ENCODE measurements at places on chromosomes 12 and 14.

DNA sequence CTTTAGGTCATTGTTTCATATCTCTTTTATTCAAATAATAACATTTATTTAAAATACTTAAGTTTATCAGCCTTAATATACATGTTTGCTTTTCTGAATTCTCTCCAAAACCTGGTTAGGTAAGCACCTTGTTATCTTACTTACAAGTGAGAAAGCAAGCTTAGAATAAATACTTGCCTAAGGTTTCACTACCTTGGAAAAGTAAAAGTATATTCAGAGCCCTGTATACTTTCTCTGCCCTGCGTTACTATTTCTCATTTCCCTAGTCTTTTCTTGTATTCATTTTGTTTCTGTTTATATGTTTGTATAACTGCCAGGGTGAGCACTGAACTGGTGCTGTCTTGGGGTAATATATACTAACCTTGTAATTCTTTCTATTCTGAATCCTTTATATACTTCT lies 21.5 kb downstream of the METAP2 start:
- DNase-seq: no peak

DNA sequence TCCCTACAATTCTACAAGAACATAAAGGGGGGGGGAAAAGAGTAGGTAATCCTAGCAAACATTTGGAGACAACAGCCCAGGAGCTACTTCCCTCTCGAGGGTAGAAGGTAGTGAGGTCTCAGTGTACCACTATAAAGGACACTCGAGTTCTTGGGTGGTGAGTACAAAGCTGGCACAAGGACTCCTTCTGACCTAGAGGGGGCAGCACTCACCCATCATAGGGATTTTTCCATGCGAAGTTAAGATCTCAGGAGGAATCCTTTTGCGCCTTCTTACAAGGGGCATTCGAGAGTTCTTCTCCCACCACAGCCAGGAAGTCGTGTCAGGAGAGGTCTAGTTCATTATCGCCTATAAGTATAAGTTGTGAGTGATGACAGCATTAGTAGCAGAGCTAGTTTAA lies 200.2 kb upstream of the RBM19 start:
- no peak for DNase-seq

DNA sequence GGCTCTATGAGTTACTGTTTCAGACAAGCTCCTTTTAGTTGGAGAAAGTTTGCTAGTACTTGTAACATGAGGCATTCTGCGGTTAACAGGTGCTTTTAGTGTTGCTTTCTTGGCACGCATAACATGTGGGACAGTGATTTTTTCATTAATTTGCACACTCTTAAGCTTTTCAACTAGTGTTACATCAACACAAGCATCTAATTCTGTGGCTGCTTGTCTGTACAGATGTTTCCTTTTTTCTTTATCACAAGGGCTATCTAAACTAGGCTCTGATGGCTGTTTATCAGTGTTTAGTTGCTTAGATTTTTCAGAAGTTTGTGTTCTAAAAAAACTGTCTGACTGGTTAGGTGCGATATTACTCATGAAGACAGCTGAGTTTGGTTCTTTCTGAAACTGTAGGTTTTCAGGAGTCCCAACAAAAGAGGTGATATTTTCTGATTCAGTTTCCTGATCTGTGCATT lies 120.1 kb downstream of the RALGAPA1 start:
- no peak for DNase-seq

DNA sequence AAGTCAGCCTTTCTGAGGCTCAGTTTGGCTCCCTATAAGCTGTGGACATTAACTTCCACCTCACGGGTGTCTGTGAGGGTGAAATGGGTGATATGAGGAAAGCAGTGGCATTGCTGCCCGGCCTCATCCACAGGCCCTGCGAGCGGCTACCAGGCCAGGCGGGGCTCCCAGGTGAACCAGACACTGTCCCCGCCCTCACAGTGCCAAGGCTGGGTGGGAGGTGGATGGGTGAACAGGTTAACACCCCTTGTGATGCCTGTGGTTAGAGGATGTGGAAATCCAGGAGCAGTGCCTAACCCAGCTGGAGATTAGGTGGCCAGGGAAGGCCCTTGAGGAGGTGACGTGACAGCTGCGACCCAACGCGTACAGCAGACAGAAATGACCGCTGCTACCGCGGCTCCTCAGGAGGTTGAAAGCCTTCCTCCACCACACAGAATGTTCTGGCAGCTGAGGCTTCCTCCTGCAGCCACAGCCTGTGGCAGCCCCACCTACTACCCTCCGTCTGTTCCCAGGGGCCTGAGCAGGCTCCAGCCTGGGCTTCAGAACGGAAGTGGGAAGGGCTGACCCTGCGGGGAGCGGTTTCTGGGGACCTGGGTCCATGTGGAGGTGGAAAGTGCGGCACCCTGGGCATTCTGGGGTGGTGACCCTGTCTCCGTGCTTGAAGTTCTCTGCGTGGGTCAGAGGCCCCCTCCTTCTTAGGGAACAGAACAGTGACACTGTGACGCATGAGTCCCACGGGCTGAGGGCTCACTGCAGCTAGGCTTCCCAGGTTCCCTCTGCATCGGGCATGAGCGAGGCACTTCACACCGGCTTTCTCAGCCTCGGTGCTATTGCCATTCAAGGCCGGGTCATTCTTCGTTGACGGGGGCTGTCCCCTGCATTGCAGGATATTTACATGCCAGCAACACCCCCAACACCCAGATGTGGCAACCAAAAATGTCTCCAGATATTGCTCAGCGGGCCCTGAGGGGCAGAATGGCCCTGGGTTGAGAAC lies 9.7 kb downstream of the MMAB start:
- no peak for DNase-seq

DNA sequence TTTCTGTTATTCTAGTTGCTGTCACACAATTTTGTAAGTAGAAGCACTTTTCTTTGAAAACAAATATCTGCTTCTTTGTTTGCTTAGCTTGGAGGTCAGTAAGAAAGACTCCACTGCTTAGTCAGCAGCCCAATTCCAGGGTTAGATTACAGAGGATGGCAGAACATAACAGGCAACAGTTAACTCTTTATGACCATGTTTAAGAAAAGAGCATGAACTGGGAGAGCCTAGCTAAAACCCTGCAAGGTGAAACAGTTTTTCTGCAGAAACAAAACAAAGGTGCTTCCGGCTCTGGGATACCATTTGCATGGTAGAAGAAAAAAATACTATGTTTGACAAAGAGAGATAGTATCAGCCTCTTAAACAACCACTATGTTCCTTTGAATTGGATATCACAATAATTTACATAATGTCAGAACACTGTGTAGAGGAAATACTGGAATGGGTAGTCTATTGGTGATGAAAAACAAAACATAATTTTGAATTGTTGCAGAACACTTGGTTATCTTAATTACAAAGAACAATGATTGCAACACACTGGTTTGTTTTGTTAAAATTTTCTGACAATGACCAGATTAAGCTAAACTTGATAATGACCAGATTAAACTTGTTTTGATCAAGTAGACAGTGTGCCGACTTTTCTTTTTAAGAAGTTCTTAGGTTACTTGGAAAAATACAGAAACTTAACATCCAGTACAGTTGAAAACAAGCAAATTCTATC lies 22.4 kb upstream of the PPM1H start:
- DNase-seq: no peak

DNA sequence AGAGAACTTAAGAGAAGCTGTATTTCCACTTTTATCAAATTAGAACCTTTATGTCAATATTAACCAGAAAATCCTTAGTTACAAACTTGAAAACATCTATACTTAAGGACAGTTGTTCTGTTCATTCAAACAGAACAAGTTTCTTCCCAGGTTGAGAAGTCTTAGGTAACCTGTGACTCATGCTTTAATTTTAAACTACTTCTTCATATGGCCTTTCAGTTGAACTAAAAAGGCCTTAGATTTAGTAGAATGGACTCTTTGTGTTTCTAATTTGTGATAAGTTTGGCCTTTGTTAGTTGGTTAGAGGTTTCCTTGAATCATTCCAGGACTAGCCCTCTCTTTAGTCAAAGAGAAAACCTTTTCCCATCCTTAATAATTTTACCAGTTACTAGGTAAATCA lies 274.2 kb downstream of the FUT8 start:
- no peak for DNase-seq

- no peak for DNase-seq
Measured at GRCh38 chr12:21891751-21892217, 49.4 kb downstream of the ABCC9 start.

- no peak for DNase-seq
Measured at GRCh38 chr14:76698631-76699030, 62.6 kb upstream of the VASH1 start.

DNA sequence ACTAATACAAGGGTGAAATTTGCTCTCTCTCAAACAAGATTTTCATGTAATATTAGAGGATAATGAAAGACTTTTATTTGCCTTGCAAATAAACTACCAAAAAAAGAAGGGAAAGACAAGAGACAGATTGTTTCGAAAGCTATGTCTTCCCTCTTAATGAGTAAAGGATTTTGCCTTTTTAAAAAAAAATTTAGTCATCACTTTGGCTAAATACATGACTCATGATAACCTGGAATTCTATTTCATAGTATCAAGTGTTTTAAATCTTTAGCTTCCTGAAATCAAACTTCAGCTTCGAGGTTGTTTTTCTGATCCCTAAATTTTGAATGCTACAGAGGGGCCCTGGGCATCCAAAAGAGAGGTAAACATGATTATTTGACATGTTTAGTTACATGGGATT lies 144.4 kb downstream of the CCDC59 start:
- no peak for DNase-seq

DNA sequence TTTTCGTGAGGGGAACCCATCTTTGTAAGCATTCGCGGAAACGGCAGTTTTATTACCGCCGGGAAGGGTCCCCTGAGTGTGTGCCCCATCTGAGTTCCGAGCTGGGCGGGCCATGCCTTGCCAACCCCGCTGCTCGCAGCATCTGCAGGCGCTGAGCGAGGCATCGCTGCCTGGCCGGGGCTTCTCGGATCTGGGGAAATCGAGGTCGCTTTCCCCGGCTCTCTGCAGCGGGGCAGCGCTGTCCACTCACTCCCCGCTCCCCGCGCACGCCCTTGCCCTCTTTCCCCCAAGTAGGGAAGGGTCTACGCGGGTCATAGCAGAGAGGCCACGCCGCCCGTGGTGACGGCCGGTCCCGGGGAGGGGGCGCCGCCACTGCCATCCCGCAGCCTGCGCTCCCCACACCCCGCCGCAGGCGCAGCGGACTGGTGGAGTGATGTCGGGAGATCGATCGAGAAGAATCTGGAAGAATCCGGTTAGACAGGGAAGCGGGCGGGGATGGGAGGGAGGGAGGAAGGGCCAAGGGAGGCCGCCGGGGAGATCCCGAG lies 507 bp upstream of the FKBP4 start:
- no peak for DNase-seq

GRCh38 chr14:79502136-79502750 lies 709.1 kb downstream of the DIO2 start:
- no peak for DNase-seq

- no peak for DNase-seq
Measured at GRCh38 chr14:74239848-74240793, 872 bp downstream of the VSX2 start.

DNA sequence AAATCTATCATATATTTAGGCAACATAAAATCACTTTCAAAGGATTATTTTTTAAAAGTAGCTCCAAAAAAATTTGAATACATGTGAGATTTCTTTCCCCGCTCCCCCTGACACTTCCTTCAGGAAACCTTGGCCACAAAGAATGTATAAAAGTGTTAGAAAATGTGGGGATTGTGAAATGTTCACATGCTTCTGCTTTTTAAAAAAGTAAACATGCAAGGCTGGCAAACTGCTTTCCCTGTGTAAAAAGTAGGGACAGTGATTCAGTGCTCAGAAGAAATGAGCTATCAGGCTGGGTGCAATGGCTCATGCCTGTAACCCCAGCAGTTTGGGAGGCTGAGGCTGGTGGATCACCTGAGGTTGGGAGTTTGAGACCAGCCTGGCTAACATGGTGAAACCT lies 26.6 kb downstream of the MBIP start:
- no peak for DNase-seq

GRCh38 chr12:87096082-87096585 lies 839.9 kb upstream of the MGAT4C start:
- no peak for DNase-seq

GRCh38 chr12:7433276-7433822 lies 10.6 kb downstream of the CD163L1 start:
- no peak for DNase-seq

DNA sequence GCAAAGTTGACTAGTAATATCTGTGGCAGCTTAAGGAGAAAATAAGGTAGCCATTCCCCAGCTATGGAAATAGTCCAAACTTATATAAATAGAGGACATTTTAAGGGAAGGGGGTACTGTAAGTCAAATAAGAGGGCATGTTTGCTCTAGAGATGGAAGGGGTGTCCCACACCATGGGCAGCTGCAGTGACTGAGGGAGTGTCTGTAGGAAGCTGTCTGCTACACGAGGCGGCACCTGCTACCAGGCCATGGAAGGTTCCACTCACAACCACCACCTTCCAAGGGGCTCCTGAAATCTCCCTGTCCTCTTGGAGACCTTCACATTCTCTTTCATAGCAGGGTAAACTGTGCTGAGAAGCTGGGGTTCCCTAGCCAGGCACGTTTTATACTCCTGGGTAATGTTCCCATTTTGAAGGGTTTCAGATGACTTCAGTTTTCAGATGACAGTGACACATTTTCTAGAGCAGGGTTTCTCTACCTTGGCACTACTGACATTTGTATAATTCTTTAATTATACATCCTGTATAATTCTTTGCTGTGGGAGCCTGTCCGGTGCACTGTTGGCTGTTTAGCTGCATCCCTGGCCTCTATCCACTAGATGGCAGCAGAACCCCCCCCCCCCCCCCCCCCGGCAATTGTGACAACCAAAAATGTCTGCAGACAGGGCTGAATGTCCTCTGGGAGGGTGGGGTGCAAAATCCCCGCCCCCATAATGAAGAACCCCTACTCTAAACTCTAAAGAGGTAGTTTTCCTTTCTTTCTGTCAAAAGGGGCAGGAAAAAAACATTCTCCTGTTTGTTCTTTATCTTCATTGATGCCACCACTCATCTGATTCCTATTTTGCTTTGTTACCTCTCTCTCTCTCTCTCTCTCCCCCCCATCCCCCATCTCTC lies 11.6 kb upstream of the SMCO2 start:
- DNase-seq: no peak

GRCh38 chr12:105587237-105587636 lies 256.7 kb downstream of the C12orf75 start:
- no peak for DNase-seq

DNA sequence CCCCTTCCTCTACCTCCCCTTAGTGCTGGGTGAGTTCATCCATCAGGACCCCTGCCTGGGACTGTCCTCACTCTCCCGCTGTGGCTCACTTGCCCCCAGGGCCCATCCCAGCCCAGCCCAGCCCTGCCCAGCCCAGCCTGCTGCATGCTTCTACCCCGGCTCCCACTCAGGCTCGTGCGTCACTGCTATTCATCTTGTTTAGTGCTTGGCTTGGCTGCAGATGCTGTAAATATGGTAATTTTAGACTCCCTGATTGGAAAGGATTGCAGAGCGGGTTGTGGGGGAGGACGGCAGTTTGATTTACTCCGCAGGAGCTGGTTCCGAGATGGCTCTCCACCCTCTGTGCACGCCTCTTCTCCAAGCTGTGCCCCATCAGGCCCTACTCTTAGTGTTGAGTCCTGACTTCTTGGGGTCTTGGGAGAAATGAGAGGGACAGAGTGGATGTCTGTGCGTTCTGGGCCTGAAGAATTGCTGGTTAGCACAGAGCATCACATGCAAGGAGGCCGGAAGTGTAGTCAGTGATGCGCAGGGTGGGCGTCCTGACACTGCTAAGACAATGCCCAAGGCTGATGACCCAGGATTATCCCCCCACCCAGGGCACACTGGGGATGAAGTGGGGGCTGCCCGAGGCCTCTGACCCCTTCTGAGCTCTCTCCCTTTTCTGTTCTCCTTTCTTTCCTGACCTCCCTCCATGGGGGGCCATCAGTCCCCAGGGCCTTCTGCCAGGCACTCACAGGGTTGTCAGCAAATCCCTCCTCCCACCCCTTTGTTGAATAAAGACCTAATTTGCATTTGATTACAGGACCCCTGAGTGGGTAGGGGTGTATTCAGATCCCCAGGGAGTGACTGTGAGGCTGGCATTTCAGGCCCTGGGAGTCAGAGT lies 244.4 kb downstream of the ZFP36L1 start:
- no peak for DNase-seq
